Upper lobe of right lung (tissue), 1 donor: ENCODE measurements at places on chromosomes 2 and 18. TPM values are rescaled to one million over a fixed set of nuclear protein-coding genes. Genes with fewer than 3 reads are reported as not detected.

FEV gene
- total RNA-seq, result not detected

GALNT3 gene
- total RNA-seq, result 25.8 TPM

NT5DC4 gene
- not detected for total RNA-seq

DSC2 gene
- 17.2 TPM for total RNA-seq

CMPK2 gene
- total RNA-seq, result 23.2 TPM

VWC2L gene
- total RNA-seq, result not detected

CHRNG gene
- total RNA-seq, result not detected

AQP4 gene
- 345 TPM for total RNA-seq

TANC1 gene
- total RNA-seq, result 60.4 TPM

STK16 gene
- 21.4 TPM for total RNA-seq

TMEM178A gene
- total RNA-seq, result 9.5 TPM

DSG1 gene
- total RNA-seq, result not detected

PSMA8 gene
- not detected for total RNA-seq

SLC39A6 gene
- total RNA-seq, result 24.3 TPM

COL4A3 gene
- 46.4 TPM for total RNA-seq

IL37 gene
- not detected for total RNA-seq

TMEM247 gene
- total RNA-seq, result not detected

GPAT2 gene
- 3.2 TPM for total RNA-seq

SOWAHC gene
- 19.9 TPM for total RNA-seq

STAT4 gene
- 8.0 TPM for total RNA-seq

LAMA3 gene
- total RNA-seq, result 139 TPM

INO80D gene
- 29.4 TPM for total RNA-seq

PELI1 gene
- 35.8 TPM for total RNA-seq

FBXO36 gene
- total RNA-seq, result 1.8 TPM

MAB21L4 gene
- total RNA-seq, result 22.2 TPM

DRC1 gene
- total RNA-seq, result not detected

GTF2A1L gene
- total RNA-seq, result not detected

TEKT4 gene
- not detected for total RNA-seq

ANKRD30BL gene
- total RNA-seq, result not detected

SLC4A5 gene
- 3.2 TPM for total RNA-seq

ACTG2 gene
- 37.9 TPM for total RNA-seq

HMSD gene
- 2.1 TPM for total RNA-seq

SPEG gene
- 5.6 TPM for total RNA-seq

ARHGAP15 gene
- 19.2 TPM for total RNA-seq

EPAS1 gene
- total RNA-seq, result 1,593 TPM

SPDYA gene
- 1.5 TPM for total RNA-seq

CCDC68 gene
- total RNA-seq, result 20.8 TPM

TDRD15 gene
- total RNA-seq, result not detected

PROKR1 gene
- not detected for total RNA-seq

SKA1 gene
- 0.52 TPM for total RNA-seq

KCTD18 gene
- total RNA-seq, result 13.0 TPM

CHCHD5 gene
- total RNA-seq, result 23.9 TPM

ANKRD23 gene
- 1.7 TPM for total RNA-seq

TM4SF20 gene
- total RNA-seq, result not detected
